ENCODE measurements at places on chromosomes 16 and 17.

DNA sequence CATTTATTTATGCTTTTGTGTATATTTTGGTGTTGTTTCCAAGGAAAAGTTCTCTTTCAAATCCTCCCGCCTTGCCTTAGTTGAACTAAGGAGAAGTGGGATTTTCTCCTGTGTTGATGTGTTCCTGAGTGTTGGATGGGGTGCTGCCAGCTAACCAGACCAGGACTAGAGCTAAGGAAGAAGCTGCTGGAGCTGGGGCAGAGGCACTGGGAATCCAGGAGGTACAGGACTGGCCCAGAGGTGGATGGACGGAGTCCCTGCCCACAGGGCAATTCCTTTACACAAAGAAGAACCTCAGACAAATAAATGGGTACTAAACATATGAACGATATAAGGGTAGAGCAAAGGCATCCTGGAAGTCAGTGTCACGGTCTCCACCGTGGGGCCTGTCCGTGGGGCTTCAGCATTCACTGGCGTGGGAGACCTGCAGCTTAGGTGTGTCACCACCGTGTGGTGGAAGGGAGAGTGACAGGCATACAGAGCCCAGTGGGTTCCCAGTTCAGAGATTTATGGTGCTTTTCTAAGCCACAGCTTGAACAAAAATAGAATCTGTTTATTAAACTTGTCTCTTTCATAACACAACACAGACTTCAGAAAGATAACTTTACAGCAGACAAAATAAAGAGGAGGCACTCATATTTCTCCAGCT, 270.7 kb downstream of the NTN1 start:
- DNase-seq = peak; percentile 19

DNA sequence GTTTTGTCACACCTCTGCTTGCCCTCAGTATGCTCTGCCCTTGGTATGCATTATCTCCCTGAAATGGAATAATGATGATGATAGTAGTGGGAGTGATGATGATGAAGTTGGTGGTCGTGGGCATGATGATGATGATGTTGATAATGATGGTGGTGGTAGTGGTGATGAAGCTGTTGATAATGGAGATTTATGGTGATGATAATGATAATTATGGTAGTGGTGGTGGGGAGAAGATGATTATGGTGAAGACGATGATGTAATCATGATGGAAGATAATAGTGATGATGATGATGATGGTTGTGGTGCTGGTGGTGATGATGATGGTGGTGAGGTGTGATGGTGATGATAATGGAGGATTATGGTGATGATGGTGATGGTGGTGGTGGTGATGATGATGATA, 390.1 kb upstream of the EEF2KMT start:
- no peak for DNase-seq

DNA sequence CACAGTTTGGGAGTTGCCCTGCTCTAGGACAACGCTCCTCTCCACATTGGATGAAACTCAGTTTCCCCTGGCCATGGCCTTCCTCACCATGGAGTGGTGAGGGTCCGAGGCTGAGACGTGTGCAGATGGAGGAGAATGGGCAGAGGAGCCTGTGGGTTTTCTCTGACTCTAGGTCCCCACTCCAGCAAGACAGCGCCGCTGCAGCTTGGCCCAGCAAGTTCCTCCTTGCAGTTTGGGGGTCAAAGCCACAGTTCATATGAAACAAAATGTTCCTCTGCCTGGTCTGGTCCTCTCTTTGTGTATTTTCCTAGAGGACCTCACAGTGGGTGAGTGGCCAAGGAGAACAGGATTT, 2.3 kb downstream of the C16orf54 start:
- no peak for DNase-seq

- no peak for DNase-seq
Measured at GRCh38 chr16:66427871-66428681, 981 bp downstream of the BEAN1 start.

DNA sequence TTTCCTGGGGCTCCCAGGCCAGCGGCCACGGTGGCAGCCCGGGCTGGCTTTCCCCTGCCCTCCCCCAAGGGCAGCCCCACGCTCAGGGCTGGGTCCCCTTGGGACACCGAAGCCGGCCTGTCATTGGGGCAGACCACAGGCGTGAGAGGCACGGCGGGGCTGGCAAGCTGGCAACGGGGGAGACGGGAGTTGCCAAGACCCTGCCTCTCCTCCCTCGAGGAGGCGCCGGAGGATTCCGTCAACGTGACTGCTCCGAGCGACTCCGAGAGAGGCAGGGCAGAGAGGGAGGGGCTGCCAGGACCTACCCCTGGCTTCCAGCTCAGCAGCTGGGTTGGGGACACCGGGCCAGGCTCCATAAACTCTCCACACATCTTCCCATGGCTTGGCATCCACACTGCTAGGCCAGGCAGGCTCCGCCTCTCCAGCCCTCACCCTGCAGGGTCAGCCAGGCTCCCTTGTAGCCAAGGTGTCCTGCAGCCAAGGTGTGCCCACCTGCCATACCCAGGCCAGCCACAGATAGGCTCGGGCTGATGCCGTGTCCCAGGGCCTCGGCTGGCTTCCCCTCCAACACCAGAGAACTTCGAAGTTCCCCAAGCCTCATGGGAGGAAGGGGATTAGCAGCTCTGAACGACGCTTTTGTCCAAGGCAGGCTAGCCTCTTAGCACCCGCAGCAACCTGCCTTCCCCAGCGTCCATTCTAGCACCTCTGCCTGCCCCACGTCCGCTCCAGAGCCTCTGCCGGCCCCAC, 25.5 kb downstream of the TIMM22 start:
- DNase-seq = no peak

DNA sequence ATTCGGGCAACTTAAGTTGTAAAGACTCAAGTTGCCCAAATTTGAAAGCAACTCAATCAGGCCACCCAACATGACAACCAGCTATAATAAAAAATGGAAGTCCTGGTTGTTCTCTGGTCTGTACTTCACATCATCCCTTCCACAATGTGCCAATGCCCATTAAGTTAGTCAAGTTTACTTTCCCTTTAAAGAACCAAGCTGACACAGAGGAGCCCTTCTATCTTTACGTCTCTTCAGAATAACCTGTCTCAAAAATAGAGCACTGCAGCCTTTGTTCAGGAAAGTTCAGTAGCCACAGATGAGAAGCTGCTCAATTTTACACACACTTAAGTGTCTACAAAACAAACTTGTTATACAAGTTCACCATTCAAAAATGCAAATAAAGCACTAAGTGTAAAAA, 75.1 kb upstream of the C17orf78 start:
- DNase-seq = no peak

DNA sequence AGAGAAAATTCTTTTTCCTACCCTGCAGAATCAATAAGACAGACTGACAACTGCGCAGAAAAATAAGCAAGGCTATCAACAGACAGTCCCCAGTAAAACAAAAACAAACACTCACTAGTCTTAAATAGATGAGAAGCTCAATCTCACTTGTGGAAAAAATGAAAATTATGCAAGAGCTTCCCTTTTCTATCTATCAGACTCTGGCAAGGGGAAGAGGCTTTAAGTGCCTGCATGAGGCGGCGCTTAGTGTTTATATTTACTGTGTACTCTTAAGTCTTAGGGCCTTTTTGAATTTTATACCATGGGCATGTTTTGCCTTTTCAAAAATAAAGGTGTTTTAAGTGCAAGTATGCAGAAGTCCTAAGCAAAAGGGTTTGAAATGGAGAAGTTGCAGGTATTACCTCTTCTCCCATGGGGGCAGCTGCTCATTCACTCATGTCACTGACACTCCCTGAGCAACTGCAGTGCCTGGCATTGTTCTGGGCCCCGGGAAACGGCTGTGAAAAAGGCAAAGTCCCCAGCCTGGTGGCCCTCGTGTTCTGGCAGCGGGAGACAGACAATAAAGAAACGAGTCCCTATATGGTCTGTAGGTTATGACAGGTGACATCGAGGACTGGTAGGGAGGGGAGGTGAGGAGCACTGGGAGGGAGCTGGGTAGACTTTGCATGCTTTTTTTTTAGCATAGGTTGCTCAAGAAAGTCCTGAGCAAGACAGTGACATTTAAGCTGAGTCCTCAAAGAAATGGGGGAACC, 35.2 kb downstream of the HSBP1 start:
- DNase-seq = no peak

DNA sequence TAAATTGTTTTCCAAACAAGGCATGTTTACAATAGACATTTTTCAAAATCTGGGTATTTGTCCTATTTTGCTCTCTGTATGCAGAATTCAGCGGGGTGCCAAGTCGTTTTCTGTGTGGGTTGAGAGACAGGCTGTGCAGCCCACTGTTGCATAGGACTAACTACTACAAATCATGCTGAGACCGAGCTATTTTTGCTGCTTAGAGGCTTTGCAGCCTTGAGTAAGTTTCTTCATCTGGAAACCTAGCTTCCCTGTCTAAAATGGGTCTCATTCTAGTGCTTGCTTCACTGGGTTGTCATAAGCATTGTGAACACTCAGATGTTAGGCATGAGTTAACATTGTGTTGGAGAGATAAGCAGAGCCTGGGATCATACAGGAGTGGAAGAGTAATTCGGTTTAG, 1.3 kb downstream of the PRPSAP2 start:
- DNase-seq = no peak

GRCh38 chr16:11402051-11402744, 56.9 kb downstream of the RMI2 start:
- no peak for DNase-seq

- DNase-seq = no peak
Measured at GRCh38 chr16:84889066-84889465, 69.3 kb downstream of the CRISPLD2 start.

- no peak for DNase-seq
Measured at GRCh38 chr16:87057211-87057881, 259.8 kb downstream of the C16orf95 start.

DNA sequence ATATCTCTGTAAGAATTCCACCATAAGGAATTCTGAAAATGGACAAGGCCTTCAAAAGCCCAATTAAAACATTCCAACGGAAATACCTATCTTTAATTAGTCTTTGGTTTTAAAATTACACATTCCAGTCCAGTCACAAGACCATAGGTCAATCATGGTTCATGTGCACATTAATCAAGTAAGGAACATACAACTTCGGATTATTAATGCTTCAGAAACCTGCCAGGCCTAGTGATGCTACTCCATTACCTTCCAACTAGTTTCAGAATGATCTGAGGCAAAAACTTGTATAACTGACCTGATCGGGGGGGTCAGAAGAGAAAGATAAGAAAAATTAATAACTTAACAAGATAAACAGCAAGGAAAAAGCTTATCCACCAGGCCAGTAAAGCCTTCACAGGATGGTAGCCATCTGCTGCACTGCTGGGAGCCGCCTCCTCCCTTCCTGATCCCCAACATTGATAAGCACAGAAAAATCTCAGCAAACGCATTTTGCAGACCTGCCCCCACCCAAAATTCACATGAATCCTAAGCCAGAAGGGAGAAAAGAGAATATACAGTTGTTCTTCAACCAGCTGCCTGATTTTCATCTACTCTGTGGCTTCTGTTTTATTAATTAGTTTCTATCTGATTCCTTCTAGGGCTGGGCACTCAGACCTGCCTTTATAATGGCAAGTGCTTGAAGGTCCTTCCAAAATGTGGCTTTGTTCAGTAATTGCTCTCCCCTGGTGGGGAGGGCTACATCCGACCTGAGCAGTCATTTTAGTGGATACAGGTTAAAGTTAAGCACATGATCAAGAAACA, 6.0 kb downstream of the SDR42E1 start:
- DNase-seq = no peak

DNA sequence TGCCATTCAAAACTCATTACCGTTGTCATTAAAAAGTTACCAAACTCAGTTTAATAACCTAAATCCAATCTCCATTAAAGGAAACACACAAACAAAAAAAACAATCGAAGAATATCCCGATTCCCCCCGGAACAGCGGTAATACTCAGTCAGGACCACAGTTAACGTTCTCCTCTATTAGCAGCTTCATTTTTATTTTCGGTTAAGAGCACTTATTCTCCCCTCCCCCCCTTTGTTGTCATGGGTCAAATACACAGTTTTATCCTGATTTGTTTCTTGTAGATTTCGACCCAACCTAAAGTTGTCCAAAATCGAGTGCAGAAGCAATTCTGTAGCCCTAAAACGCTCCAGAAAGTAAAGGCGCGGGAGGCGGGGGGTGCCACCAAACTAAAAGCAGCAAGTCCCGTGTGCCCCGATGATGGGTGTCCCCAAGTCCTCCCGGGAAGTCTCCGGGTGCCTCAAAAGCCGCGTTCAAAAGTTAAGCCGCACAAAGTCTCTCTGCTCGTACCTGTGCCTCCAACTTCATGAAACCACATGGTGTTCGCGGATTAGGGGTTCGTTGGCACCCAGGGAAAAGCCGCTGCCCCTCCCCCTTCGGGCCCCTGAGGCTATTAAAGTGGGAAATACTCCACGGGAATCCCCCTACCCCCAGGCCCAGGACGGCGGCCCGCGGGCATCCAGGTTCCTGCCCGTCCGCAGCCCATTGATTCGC, 996 bp downstream of the SUMO2 start:
- DNase-seq = peak; percentile 22

GRCh38 chr17:20063665-20064648, 54.8 kb downstream of the SPECC1 start:
- no peak for DNase-seq

DNA sequence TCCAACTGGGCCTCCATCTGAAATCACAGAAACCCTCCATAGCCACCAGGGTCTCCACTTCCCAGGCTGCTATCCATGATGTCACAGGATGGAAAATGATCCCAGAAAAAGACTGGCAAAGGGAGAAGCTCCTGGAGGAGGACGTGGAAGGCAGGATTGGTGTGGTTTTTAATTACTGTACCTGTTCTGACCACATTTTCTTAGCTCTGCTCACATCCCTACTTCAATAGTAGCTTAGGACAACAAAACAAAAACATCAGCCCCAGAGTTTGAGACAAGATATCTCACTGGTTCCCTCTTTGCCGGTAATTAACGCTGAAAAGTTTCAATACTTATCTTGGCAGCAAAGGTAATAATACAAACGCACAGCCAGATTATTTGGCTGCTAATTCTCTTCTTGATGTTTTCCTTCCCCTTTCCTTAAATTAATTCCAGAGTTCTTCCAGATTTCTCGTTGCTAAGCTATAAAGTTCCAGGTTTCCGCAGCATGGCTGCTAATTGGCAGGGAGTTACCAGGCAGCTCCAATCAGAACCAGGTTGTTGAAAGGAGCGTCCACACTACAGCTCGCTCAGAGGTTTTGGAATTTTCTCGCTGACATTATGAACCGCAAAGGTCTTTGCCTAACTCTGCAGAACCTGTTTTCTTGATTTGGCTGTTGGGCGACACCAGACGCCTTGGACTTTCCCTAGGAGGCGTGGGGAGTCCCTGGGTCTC, 263.4 kb downstream of the MRTFB start:
- DNase-seq = no peak

DNA sequence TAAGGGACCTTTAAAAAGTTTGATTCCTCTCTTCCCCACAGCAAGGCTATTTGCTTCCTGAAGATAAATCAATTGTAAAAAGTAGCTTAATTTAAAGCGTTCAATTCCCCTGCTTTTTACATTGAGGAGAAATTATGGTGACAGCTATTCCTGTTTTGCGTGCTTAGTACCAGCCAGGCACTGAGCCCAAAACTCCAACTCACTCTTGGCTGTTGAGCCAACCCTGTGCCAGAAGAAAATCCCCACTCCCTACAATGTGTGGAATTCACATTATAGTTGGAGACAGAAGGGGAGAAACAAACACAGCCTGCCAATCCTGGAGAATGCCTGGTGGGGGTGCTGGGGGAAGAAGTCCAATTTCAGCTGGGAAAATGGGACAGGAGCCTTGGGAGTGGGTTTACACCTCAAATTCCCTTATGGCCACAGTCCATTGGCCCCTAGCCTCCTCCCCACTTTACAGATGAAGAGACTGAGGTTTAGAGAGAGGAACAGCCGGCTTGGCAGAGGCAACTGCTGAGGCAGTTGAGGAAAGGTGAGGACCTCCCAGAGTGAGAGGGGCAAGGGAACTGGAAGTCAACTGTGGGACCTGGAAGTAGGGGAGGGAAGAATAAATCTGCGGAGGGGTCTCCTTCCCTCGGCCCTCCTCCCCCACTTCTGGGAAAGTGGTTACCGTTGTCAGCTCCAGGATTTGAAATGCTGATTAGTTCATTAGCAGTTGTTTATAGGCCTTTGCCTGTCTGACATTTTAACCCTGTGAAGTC, 26.1 kb downstream of the CDH1 start:
- no peak for DNase-seq
